ENCODE measurements at places on chromosomes 6 and 20. TPM values are rescaled to one million over a fixed set of nuclear protein-coding genes. Genes with fewer than 3 reads are reported as not detected.

DNA sequence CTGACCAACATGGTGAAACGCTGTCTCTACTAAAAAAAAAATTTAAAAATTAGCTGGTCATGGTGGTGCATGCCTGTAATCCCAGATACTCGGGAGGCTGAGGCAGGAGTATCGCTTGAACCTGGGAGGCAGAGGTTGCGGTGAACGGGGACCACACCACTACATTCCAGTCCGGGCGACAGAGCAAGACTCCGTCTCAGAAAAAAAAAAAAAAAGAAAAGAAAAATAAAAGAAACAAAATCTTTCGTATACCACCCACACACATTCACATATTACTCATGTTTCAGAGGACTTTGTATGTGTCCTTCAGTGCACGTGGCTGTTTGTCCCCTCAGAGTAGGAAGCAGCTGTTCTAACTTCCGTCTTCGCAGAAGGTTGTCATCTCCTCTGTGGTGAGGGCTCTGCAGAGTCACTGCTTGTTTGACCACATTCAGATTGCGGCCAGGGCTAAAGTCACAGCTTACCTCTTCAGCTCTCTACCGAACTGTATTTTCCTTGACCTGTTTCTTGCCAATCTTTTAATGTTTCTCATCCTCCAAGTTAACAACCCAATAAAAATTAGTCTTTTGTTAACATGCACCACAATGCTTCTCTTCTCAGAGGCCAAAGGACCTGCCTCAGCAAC lies 36.6 kb upstream of the HIVEP1 start:
- no peak for DNase-seq

GRCh38 chr6:135240711-135241110 lies 59.6 kb downstream of the MYB start:
- DNase-seq, result no peak

- DNase-seq, result no peak
Measured at GRCh38 chr6:132259070-132259469, 142.2 kb downstream of the MOXD1 start.

DNA sequence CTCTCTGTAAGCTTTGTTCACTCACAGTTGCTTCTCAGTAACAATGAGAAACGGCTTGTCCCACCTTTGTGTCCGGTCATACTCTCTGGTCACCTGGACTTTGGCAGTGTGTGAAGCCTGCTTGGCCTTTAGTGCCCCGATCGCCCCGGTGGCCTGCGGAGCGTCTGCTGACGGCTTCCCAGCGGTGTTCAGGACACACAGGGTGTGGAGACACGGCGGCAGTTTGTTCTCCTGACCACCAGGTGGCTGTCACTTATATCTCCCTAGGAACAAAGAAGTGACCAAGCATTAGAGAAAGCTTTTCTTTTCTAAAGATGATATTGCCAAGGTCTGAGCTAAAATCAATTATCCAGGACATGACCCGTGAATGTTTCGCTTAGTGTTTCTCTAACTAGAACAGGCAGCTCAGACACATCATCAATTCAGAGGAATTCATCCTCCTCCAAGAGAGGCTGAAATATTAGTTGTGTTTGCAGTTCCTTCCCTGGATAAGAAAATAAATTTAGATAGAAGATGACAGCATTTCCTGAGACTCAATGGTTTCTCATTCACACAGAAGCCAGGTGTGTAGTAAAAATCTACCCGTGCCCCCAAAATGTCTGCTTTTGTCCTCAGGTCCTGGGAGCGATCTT lies 167.4 kb upstream of the THBS2 start:
- DNase-seq, result no peak

- no peak for DNase-seq
Measured at GRCh38 chr6:44622555-44622954, 235.0 kb downstream of the CDC5L start.

DNA sequence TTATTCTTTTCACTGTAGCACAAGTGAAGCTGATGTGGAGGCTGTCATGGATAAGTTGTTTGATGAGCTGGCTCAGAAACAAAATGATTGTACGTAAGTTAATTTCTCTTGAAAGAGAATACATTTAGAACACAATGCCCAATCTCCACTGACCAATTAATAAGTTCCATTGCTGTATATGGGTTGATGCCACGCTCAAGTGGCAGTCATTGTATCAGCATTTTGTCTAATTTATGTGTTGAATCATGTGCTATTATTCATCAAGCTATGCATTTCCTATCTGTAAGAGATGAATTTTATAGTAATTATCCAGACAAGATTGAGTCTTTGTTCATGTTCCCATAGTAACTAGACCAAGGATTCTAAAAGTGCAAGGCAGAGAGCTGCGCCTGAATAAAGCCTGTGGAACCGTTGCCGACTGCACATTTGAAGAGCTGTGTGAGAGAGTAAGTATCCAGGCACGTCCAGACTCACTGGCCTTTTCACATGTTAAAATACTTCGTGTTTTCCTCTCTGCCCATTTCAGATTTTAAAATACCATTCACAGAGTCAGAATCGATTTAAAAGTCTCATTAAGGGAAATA lies 83.8 kb upstream of the FOXO3 start:
- DNase-seq, result no peak

DNA sequence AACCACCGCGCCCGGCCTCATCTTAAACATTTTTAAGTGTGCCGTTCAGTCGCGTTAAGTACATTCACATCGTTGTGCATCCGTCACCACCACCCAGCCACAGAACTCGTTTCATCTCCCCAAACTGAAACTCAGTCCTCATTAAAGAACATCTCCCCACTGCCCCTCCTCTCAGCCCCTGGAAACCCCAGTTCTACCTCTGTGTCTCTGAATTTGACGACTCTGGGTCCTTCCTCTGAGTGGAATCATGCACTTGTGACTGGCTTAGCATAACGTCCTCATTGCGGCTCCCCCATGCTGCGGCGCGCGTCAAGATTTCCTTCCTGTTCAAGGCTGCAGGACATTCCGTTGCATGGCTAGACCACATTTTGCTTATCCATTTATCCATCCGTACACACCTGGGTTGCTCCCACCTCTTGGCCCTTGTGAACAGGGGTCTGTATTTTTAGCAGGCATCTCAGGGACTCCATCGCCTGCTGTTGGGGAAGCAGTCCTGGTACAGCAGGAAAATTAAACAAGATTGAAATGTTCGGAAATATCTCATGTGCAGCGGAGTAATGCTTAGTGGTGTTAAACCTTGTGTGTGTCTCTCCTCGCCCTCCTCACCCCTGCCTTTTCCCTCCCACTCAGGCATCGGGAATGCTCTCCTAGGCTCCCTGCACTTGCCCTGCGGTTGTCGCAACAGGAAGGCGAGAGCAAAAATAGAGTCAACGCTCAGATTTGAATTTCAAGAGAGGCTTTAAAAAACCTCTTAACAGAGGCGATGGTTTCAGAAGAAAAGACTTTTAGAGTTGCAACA lies 127.9 kb downstream of the PXDC1 start:
- DNase-seq, result no peak

DNA sequence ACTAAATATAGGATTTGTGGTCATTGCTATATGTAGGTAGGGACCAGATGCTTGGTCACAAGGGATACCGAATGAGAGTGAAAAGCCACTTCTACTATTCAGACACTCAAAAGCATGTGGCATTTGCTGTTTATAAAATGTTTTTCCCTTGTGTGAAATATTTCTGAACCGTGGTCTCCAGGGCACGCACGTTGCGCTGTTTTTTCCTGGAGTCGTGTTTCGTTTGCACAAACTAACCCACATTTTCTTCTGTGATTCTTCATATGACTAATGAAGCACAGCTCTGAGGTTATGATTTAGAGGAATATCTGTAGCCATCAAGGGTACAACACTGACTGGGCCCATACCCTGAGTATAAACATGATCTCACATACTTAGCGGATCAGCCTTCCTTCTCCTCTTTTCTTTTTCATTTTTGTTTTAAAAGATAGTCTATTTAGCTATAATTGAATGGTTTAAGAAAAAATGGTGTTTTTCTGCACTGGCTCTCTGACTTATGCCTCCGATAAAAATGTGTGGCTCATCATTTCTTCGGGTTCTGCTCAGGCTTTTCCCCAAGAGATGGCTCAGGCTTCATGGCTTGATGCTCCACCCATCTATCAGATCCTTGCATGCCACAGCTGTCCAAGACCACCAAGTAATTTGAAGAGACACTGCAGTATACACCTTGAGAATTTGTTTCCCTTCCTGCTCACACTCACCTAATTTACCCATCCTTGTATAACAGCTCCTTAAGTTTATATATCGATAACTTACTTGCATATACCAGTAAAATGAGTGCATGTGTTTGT lies 59.9 kb upstream of the HBS1L start:
- DNase-seq, result no peak

DNA sequence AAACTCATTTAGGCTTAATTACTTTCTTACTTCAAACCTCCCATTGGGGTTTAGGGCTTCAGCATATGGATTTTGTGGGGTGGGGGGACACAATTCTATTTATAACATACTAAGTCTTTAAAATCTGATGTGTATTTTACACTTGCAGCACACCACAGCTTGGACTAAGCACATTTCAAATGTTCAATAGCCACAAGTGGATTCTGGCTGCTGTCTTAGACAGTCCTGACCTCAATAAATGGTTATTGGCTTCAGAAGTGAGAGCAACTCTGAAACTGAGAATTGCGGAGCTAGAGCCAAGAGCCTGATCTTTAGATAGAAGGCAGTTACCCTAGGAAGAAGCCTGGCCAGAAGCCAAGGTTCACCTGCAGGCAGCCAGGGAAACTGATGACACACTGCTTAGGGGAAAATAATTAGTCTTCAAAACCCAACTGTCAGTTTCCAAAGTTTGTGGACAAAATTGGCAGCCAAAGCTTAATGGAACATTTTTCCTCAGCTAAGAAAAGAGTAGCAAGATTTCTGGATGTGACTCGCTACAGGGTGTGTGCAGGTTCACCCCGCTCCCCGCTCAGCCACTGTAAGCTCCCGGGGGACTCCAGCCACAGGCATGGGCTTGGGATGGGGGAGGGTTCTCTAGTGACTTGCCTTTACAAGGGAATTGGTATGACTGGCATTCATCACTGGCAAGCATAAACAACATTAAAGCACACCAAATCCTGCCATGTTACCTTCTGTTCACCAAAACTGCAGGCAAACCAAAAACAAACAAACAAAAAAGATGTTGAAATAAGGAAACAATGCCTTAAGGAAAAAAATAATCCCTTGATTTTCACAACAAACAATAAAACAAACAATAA lies 219.8 kb downstream of the TFAP2A start:
- no peak for DNase-seq

GRCh38 chr6:128422871-128423270 lies 97.5 kb downstream of the PTPRK start:
- DNase-seq, result no peak

DNA sequence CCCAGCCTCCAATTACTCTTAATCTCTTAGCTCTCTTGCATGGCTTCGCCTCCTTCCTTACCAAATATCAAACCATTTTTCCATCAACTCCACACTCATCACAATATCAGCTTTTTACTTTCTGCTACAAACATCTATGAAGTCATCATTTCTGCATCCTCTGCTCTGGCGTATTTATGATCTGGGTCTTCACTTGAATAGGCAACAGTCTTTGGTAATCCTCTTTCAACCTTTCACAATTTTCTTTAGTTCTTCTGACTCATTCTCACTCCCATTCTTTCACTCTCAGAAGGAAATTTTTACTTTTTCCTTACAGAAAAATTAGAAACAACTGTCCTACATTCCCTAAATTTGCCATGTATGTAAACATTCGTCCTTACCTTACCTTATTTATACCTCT lies 522.4 kb downstream of the HDGFL1 start:
- DNase-seq, result no peak

- no peak for DNase-seq
Measured at GRCh38 chr6:41439524-41440418, 104.4 kb downstream of the NCR2 start.

Gene SPINT4
- total RNA-seq, result not detected

Gene ADGB
- total RNA-seq, result 0.35 TPM

Gene PLTP
- total RNA-seq, result 2.5 TPM

Gene OXT
- total RNA-seq, result not detected

Gene LY6G6D
- not detected for total RNA-seq

Gene LRRC73
- 0.11 TPM for total RNA-seq

Gene LAMP5
- not detected for total RNA-seq
